Right renal pelvis (tissue), 4 donors: ENCODE measurements at places on chromosomes 2 and 18. TPM values are rescaled to one million over a fixed set of nuclear protein-coding genes. Genes with fewer than 3 reads are reported as not detected.

Gene AQP4
- 0.77 TPM for polyA plus RNA-seq

Gene VWC2L
- 0.10 TPM for polyA plus RNA-seq

Gene LOXHD1
- 1.2 TPM for polyA plus RNA-seq

Gene REG1B
- polyA plus RNA-seq = not detected

Gene ALK
- polyA plus RNA-seq = 0.50 TPM

Gene TFPI
- 48.0 TPM for polyA plus RNA-seq

Gene SLC9A4
- 6.1 TPM for polyA plus RNA-seq

Gene EXOC6B
- polyA plus RNA-seq = 20.8 TPM

GRCh38 chr2:71603311-71603811 lies 150.0 kb downstream of the DYSF start:
- DNase-seq = no peak

DNA sequence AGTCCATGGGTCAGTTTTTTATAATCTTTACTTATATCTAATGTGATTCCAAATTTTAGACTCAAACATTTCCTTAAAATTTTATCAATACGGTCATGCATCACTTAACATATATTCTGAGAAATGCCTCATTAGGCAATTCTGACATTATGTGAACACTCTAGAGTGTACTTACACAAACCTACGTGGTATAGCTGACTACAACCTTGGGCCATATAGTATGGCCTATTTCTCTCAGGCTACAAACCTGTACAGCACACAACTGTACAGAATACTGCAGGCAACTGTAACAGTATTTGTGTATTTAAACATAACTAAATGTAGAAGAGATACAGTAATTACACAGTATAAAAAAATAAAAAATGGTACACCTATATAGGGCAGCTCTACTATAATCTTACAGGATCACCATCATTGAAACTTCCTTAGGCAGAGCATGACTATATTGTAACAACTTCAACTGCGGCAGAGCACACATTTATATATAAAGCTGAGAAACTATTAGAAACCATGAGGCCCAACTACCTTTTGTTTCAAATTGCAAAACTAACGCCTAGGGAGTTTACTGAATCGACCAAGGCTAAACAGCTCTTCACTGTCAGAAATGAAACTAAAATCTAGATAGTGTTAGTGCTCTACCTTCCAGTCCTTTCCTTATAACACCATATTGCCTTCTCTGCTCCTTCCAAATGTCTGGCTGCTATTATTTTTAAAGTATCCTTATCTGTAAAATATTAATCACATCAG lies 6.9 kb downstream of the YES1 start:
- no peak for DNase-seq

GRCh38 chr2:235135990-235136561 lies 184.3 kb downstream of the SH3BP4 start:
- peak; percentile 49 for DNase-seq

DNA sequence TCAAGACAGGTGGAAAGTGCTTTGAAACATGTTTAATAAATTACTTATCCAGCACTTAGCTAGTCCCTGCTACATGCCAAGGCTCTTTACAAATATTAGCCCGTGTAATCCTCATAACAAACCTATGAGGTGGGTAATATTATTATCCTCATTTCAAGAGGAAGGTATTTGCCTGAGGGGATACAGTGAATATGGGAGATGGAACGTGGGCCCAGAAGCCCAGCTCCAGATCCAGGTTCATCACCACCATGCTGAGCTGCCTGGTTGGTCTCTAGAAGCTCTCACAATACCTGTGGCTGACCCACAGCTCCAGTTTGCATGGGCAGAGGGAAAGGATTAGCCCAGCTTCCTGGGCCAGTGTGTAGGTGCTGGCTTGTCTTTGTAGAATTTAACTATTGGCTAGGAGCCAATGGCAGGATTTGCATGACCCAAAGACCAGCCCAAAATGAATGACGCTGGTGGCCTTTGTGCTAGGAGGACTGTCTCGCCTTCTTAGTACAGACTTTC lies 61.6 kb upstream of the ATP8B1 start:
- no peak for DNase-seq

GRCh38 chr2:38279201-38279600 lies 97.9 kb downstream of the ATL2 start:
- no peak for DNase-seq

- no peak for DNase-seq
Observed at GRCh38 chr2:28588292-28588670, 92.4 kb downstream of the PLB1 start.

DNA sequence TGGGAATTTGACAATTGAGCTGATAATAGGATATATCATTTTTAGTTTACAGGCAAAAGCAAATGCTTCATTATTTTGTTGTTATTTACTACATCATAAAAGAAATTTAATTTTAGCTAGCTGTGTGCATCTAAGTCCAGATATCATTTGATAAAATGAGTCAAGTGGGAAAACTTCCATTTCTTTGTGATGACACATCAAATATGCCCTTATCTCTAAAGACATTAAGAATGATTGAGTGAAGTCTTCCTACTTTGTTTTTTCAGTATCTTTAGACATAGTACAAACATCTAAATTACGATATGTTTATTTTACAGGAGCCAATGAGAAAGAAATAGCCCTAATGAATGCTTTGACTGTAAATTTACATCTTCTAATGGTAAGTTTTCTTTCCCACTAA lies 77.0 kb downstream of the KYNU start:
- no peak for DNase-seq

DNA sequence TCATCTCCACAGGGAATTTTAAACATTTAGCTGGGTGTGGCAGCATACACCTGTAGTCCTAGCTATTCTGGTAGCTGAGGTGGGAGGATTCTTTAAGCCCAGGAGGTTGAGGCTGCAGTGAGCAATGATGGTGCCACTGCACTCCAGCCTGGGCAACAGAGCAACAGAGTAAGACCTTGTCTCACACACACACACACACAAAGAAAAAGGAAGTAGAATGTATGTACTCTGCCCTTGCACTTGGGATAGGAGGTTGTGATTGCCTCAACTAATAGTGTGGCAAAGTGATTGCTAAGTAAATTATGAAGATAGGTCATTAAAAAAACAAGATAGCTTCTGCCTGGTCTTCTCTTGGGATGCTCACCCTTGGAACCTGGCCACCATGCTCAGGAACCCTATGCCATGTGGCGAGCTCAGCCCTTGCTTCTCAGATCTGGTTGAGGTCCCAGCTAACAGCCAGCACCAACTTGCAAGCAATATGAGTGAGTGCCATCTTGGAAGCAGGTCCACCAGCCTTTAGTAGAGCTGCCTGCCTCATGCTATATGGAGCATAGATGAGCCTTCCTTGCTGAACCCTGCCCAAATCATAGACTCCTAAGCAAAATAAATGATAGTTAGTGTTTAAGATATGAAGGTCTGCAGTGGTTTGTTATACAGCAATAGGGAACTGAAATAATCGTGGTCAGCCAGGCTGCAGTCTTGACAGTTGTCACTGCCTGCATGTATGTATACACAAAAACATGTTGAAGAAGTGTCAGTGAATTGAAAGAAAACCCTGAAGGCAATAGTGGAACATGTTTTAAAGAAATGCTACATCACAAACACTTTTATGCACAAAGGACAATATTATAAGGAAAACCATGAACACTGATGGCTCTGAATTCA lies 30.1 kb upstream of the PNO1 start:
- no peak for DNase-seq

GRCh38 chr2:9700109-9700495 lies 69.3 kb upstream of the YWHAQ start:
- no peak for DNase-seq

DNA sequence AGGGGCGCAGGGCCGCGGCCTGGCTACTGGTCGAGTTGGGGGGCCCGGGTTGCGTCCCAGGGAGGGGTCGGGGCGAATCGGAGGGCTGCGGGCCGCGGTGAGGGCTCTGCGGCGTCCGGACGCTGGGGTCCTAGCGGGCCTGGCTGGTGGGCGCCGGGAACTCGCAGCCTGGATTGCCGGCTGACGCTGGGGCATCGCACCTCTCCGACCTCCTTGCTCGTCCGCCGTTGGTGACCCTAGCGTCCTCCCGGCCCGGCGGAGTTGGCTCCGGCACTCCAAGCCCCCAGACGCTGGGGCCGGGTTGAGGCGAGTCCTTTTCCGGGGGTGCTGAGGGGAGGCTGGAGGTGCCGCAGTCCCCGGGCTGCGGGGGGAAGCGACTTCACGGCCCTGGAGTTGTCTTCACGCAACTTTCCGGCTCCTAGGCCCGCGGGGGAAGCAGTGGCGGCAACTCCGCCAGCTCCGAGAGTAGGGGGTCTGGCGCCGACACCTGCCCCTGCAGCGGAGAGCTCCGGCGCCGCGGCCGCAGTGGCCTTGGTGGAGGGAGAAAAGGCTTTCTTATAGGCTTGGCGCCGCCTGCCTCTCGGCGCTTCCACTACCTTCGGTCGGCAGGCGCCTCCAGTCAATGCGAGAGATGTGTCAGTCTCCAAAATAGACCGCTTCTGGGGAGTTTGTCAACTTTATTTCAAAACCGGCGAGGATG lies 70.3 kb downstream of the HAUS1 start:
- DNase-seq = peak; percentile 16

DNA sequence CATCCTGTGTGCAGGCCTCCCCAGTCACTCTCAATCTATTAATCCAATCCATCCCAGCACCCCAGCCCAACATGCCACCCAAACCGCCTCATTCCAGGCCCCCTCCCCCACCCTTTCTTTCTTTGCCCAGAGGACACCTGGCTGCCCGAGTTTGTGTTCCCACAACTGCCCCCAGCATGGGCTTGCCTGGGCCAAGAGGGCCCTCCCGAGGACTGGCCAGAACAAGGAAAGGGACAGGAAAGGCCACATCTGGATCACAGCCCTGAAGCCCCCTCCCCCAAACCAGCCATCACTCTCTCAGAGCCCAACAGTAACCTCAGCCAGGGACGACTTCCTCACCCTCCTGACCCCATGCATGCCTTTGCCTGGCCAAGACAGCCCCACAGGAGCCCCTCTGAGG lies 1.2 kb downstream of the TNS1 start:
- no peak for DNase-seq

- DNase-seq = no peak
Observed at GRCh38 chr2:53181759-53182158, 585.8 kb upstream of the CHAC2 start.

DNA sequence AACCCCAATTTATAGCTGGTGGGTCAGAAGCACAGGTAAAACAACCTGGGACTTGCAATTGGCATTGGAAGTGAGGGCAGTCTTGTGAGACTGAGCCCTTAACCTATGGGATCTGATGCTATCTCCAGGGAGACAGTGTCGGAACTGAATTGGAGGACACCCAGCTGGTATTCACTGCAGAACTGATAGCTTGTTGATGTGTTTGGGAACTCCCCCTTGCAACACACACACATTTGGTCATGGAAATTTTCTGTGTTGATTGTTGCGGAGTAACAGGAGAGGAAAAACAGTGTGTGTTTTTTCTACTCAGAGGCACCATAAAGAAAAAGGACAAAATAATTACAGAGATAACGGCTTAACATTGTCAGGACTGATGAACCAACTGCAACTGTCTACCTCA lies 16.1 kb downstream of the TPGS2 start:
- DNase-seq = no peak

DNA sequence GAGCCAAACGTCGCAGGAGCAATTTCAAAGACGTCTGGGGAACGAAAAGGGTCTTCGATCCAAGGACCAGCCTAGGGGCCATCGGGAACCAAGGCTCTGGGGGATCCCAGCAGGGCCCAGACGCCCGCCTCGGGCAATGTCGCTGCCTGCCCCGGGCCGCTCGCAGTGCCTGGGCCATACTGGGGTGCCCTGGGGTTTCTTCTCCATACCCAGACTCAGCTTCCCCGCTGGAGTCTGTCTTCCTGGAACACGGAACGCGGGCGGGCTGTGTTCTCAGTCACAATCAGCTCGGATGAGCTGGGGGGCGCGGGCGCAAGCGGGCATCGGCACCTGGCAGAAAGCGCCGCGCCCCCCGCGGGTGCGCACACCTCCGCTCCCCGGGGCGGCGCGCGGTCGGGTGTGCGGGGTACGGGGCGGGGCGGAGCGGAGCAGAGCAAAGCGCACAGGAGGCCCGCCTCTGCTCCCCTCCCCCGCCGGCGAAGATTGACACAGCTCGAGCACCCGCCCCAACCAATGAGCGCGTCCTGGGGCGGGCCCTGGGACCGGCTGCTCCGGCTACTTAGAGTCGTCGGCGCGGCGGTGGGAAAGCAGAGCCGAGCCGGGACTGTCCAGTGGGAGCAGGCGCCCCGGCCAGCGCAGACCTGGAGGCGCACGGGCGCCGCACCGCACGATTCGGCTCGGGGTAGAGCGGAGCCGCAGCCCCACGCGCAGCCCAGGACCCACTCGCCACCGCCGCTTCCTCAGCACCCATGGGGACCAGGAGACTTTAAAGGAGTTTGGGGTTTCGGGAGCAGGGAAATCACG lies at the start of gene LRATD1:
LRATD1 (plus strand) TSS at position 585 of the 804 bp plus-strand sequence. CDS start 1,263 bp downstream, outside the sequence.
- DNase-seq = peak; percentile 86

- no peak for DNase-seq
Observed at GRCh38 chr2:205561441-205561840, 120.9 kb upstream of the NRP2 start.

- no peak for DNase-seq
Observed at GRCh38 chr18:70368903-70369302, 80.1 kb downstream of the SOCS6 start.

DNA sequence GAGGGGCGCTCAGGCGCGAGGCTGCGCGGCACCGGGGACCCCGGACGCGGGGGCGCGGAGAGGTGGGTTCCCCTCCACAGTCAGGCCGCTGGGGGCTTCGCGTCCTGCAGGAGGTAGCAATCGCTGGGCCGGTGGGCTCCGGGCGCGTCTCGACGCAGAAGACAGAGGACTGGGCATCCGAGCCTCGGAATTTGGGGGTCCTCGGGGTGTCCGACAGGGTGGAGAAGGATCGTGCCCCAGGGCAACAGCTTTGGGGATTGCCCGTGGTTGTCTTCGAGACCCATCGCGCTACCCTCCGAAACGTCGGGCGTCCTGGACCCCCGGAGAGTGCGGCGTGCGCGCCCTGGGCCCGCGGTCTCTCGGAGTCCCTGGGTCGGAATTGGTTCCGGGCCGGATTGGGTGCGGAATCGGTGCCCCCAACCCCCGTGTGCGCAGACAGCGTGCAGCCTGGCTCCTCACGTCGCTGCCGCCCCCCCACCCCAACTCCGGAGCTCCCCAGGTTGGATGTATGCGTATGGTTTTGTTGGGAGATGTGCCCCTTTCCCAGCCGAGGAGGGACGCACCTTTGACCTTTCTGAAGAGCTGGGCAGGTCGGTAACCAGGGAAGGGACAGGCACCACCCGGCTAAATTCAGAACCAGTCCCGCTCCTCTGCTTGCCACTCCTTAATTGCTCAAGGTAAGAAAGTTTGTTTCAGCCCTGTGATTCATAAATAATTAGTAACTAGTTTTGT lies 750 bp downstream of the NPAS2 start:
- DNase-seq = peak; percentile 5
